Activated CD4-positive, alpha-beta T cell treated with anti-CD3 and anti-CD28 coated beads for 36 hours (primary cell): ENCODE measurements at places on chromosomes 2 and 18. TPM values are rescaled to one million over a fixed set of nuclear protein-coding genes. Genes with fewer than 3 reads are reported as not detected.
A peak's percentile ranks its signal among the peaks of the same experiment; 100 is the strongest.

DNA sequence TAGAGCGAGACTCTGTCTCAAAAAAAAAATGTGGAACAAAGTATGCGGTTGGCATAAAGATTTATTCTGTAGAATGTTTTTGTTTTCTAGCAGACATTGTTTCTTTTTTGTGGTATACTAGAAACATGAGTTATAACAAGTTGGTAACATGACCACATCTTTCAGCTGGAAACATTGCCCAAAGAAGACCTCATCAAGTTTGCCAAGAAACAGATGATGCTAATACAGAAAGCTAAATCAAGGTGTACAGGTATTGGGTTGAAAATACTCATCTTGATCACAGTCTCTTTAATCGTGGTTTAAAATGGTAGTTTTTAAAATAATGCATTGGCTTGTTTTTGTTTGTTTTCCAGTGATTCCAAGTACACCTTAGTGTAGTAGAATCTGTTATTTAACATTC, 1.9 kb downstream of the GCC2 start:
- H3K27me3 ChIP-seq: no peaks in the 10 kb centered on the region
- H3K4me1 ChIP-seq: peaks cover 37% of the 10 kb centered on the region
- H3K4me3 ChIP-seq: peak overlapping the region; percentile 98
- H3K27ac ChIP-seq: no peak overlapping the region
- H3K36me3 ChIP-seq: peaks cover 35% of the 10 kb centered on the region
- no peak for DNase-seq

DNA sequence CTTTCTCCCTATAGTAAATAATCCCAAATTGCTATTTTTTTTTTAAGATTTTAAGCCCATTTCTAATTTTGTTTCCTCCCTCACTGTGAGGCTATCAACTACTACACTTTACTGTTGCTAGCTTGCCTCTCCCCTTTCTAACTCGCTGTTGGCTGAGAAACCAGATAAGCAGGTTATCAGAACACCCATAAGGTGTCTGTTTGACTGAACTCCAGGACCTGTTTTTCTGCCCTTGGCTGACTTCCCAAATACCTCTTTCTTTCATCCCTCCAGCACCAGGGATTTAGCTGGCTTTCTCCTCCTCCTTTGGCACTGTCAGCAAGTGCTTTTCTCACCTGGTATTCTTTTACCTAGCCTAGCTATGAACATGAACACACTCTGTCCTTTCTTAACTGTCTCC, 11.1 kb downstream of the TRAK2 start:
- peaks cover 19% of the 10 kb centered on the region for H3K4me1 ChIP-seq
- H3K4me3 ChIP-seq: no peak overlapping the region
- no peaks in the 10 kb centered on the region for H3K27me3 ChIP-seq
- no peak overlapping the region for H3K27ac ChIP-seq
- peaks cover 6% of the 10 kb centered on the region for H3K36me3 ChIP-seq

The INHBB gene
- total RNA-seq: not detected

- H3K4me1 ChIP-seq: peaks cover 52% of the 10 kb centered on the region
- H3K4me3 ChIP-seq: no peak overlapping the region
- DNase-seq: no peak
- H3K27ac ChIP-seq: no peak overlapping the region
- peaks cover 5% of the 10 kb centered on the region for H3K36me3 ChIP-seq
Measured at GRCh38 chr2:157786663-157787363, 89.3 kb downstream of the ACVR1 start.

DNA sequence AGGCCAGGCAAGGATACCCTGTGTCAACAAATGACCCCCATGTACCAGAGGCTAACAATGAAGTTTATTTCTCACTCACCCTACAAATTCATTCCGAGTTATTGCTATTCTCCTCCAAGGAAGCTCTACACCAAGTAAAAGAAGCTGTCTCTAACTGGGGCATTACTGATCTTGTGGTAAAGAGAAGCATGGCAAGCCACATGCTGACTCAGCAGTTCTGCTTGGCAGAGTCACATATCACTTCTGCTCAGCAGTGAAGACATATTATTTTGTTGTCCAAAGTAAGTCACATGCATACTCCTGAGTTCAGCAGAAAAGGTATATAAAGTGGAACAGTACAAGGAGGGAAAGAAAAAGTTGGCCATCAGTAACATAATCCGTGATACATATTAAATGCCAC, 315.8 kb downstream of the GULP1 start:
- DNase-seq: peak; percentile 18
- no peaks in the 10 kb centered on the region for H3K4me1 ChIP-seq
- H3K4me3 ChIP-seq: no peak overlapping the region
- H3K27me3 ChIP-seq: no peaks in the 10 kb centered on the region
- no peaks in the 10 kb centered on the region for H3K36me3 ChIP-seq

DNA sequence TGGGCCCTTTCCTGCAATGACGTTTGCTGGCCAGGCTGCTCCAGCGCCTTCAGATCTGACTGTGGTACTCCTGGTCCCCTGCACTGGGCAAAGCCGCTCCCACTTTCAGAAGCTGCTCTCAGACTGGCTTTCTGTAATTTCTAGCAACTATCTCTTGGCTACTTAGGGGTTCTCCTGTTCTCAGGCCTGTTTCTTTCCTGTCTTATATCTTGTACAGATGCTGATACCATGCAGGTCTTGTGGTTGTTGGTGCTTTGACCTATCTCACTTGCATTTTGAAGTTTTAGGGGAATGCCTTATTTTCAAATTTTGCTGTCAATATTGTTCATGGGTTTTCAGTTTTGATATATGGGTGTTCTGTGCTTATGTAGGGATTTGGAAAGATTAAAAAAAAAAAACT, 145.8 kb downstream of the CLIP4 start:
- peaks cover 20% of the 10 kb centered on the region for H3K27me3 ChIP-seq
- no peak overlapping the region for H3K27ac ChIP-seq

- peaks cover 4% of the 10 kb centered on the region for H3K36me3 ChIP-seq
- no peaks in the 10 kb centered on the region for H3K27me3 ChIP-seq
- DNase-seq: no peak
- peaks cover 24% of the 10 kb centered on the region for H3K4me1 ChIP-seq
- H3K27ac ChIP-seq: peak overlapping the region; percentile 51
Measured at GRCh38 chr2:100416397-100416934, 1.0 kb downstream of the CHST10 start.

The HOXD10 gene
- not detected for total RNA-seq

DNA sequence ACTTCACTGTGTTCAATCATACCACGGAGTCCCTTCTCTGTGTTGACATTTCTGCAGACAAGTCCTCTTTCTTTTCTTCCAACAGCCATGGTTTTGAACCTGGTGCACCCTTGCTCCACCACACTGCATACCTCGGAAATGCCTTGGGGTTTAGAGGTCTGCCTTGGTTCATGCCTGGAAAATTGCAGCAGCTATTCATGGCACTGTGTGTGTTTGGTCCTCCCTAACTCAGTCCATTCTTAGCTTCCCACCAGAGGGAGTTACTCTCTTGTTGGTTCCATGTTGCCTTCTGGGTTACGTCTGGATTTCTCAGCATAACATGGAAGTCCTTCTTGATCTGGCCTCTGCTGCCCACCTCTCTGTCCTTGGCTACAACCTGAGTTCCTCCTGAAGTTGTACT, 206.0 kb downstream of the FHOD3 start:
- H3K4me1 ChIP-seq: no peaks in the 10 kb centered on the region
- H3K36me3 ChIP-seq: no peaks in the 10 kb centered on the region
- no peak overlapping the region for H3K27ac ChIP-seq
- H3K27me3 ChIP-seq: peaks cover 6% of the 10 kb centered on the region
- DNase-seq: no peak

The SIX2 gene
- total RNA-seq: not detected

DNA sequence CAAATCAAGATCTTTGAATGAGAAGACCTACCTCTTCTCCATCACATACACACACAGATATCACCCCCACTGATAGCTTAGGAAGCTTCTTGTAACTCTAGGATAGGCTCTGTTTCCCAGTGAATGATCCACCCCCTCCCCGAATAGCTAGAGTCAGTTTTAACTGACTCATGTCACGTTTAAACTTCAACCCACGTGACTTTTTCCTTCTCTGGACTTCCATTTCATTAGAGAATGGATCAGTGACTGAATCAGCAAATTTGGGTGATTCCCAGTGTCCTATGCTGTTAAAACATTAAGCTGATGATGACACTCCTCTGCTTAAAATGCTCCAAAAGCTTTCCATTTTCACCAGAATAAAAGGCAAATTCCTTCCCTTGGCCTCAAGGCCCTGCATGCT, 185.9 kb upstream of the LHCGR start:
- peaks cover 3% of the 10 kb centered on the region for H3K27me3 ChIP-seq
- H3K4me3 ChIP-seq: no peak overlapping the region
- H3K36me3 ChIP-seq: no peaks in the 10 kb centered on the region

- DNase-seq: no peak
- H3K36me3 ChIP-seq: no peaks in the 10 kb centered on the region
- no peak overlapping the region for H3K4me3 ChIP-seq
- peaks cover 6% of the 10 kb centered on the region for H3K4me1 ChIP-seq
- H3K27ac ChIP-seq: no peak overlapping the region
Measured at GRCh38 chr2:85244828-85245227, 83.0 kb downstream of the TGOLN2 start.

The PELI1 gene
- 29.7 TPM for total RNA-seq

- H3K4me1 ChIP-seq: no peaks in the 10 kb centered on the region
- peaks cover 2% of the 10 kb centered on the region for H3K27me3 ChIP-seq
- no peak for DNase-seq
Measured at GRCh38 chr2:238791354-238791753, 56.5 kb upstream of the TWIST2 start.

DNA sequence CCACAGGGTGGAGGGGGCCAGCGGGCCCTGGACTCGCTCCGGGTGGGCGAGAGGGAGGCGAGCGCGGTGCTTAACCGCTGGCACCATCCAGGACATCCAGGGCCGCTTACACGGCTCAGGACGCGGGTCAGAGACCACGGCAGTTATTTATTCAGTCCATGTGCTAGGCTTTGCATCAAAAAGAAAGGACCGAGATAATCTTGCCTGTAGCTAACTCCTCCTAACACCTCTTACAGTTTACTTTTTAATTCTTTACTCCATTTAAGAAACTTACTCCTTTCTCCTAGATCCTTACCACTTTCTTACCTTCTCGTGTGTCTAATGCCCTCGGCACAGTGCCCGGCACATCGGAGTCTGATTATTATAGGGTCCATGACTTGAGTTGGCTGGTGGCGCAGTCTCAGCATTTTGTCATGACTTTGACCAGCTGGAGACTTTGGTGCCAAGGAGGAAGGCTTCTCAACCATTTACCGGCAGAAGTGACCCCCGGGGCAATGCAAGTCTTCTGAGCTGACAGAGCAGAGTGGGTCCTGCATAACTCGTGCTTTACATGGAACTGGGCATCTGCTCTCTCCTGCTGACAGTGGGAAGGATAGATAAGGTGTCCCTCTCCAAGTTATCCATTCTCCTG, 503 bp downstream of the ANXA4 start:
- peak overlapping the region; percentile 43 for H3K27ac ChIP-seq
- H3K4me1 ChIP-seq: peaks cover 11% of the 10 kb centered on the region
- H3K4me3 ChIP-seq: peak overlapping the region; percentile 78

The KCTD18 gene
- total RNA-seq: 17.4 TPM

- no peaks in the 10 kb centered on the region for H3K4me1 ChIP-seq
- no peak overlapping the region for H3K27ac ChIP-seq
- no peaks in the 10 kb centered on the region for H3K36me3 ChIP-seq
- DNase-seq: no peak
- H3K4me3 ChIP-seq: no peak overlapping the region
- no peaks in the 10 kb centered on the region for H3K27me3 ChIP-seq
Measured at GRCh38 chr18:45639408-45639807, 24.1 kb downstream of the SLC14A2 start.

GRCh38 chr2:149903626-149904025, 316.1 kb upstream of the MMADHC start:
- no peak overlapping the region for H3K4me3 ChIP-seq
- H3K36me3 ChIP-seq: no peaks in the 10 kb centered on the region
- H3K4me1 ChIP-seq: no peaks in the 10 kb centered on the region
- H3K27me3 ChIP-seq: no peaks in the 10 kb centered on the region

GRCh38 chr18:48578289-48578688, 39.5 kb downstream of the CTIF start:
- H3K4me3 ChIP-seq: no peak overlapping the region
- H3K27me3 ChIP-seq: peaks cover 2% of the 10 kb centered on the region
- peaks cover 4% of the 10 kb centered on the region for H3K4me1 ChIP-seq
- H3K36me3 ChIP-seq: peaks cover 2% of the 10 kb centered on the region

DNA sequence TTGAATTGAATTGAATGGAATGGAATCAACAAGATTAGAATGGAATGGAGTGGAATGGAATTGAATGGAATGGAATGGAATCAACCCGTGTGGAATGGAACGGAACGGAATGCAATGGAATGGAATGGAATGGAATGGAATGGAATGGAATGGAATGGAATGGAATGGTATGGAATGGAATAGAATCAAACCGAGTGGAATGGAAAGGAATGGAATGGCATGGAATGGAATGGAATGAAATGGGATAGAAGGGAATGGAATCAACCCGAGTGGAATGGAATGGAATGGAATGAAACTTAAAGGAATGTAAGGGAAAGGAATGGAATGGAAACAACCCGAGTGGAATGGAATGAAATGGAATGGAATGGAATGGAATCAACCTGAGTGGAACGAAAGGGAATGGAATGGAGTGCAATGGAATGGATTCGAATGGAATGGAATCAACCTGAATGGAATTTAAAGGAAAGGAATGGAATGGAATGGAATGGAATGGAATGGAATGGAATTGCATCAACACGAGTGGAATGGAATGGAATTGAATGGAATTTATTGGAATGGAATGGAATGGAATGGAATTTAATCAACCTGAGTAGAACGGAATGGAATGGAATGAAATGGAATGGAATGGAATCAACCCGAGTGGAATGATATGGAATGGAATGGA, 1146.6 kb downstream of the RPIA start:
- H3K27me3 ChIP-seq: no peaks in the 10 kb centered on the region
- peaks cover 28% of the 10 kb centered on the region for H3K36me3 ChIP-seq
- H3K27ac ChIP-seq: no peak overlapping the region
- H3K4me1 ChIP-seq: no peaks in the 10 kb centered on the region
- no peak overlapping the region for H3K4me3 ChIP-seq

DNA sequence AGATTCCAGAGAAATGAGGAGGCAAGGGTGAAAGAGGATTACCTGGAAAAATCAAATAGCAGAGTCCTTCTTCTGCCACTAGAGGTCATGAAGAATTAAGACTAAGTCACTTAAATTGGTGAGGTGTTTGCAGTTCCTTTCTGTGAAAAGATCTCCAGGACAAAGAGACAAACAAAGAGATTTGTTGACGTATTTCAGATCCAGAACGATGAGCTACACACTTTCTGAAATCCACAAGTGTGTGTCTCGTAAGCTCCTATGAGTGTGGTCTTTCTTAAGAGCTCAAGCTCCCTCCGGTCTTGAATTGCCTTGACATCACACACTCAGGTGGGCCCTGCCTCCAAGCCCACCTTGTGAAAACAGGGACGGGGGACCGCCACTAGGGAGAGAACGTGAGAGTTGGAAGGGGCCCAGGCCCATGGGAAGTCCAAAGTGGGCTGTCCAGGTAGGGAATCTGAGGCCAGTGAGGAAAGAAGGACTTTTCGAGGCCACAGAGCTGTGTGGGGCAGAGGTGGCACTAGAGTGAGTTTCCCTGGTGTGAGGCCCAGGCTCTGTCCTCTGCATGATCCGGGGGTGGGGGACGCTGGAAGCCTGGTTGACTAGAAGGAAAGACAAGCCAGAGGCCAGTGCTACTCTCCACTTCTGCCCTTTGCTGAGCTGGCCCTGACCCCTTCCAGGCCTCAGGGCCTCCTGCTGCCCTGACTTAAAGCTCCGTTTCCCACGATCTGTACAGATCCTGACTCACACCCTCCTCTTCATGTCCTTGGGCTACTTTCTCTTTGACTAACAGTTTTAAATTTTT, 168.1 kb upstream of the NCK2 start:
- no peaks in the 10 kb centered on the region for H3K27me3 ChIP-seq
- peak overlapping the region; percentile 89 for H3K27ac ChIP-seq
- H3K36me3 ChIP-seq: no peaks in the 10 kb centered on the region
- no peak for DNase-seq
- H3K4me1 ChIP-seq: peaks cover 25% of the 10 kb centered on the region
- no peak overlapping the region for H3K4me3 ChIP-seq

GRCh38 chr2:60945341-60945740, 64.0 kb downstream of the REL start:
- H3K27me3 ChIP-seq: no peaks in the 10 kb centered on the region
- DNase-seq: no peak
- H3K36me3 ChIP-seq: peaks cover 15% of the 10 kb centered on the region
- peaks cover 11% of the 10 kb centered on the region for H3K4me1 ChIP-seq
- no peak overlapping the region for H3K27ac ChIP-seq
